ENCODE measurements at places on chromosomes 7 and 10. TPM values are rescaled to one million over a fixed set of nuclear protein-coding genes. Genes with fewer than 3 reads are reported as not detected.

DNA sequence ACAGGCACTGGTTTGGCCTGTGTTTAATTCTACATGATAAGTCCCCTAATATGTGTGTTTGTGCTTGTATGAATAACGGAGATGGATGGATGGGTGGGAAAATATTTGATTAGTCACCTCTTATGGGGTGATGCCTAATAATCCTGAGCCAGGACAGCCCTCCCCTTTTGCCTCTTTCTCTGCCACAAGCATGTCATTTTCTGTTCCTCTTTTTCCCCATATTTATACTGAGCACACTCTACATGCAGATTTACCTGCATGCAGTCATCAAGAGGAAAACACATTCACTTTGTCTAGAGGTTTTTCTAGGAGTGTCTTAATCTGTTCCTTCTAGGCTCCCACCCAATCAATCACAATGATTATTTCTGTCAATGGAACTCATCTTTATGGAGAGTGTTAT is 111.6 kb upstream of the TBX20 start:
- H3K4me1 ChIP-seq = no peaks in the 10 kb centered on the region
- DNase-seq = no peak
- no peak overlapping the region for H3K27ac ChIP-seq

DNA sequence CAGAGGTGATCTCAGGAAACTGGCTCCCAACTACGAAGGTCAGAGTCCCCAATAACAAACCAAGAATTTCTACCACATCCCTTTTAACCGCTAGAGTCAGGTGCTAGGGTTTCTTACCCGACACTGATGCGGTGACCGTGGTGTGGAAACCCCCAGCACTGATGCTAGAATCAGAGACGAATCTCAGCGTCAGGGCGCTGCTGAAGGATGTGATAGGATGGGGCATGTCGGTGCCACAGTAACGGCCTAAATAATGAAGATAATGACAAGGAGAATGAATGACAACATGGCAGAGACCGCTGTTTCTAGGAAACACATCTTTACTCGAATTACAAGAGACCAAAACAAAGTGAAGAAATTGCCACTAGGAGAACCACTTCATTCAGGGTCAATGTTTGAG is 131.1 kb upstream of the RSU1 start:
- H3K4me3 ChIP-seq = no peak overlapping the region
- no peaks in the 10 kb centered on the region for H3K27me3 ChIP-seq
- no peak overlapping the region for H3K27ac ChIP-seq
- no peaks in the 10 kb centered on the region for H3K36me3 ChIP-seq
- peaks cover 54% of the 10 kb centered on the region for H3K4me1 ChIP-seq

MRLN gene
- total RNA-seq = not detected

- no peak overlapping the region for H3K4me3 ChIP-seq
- no peaks in the 10 kb centered on the region for H3K27me3 ChIP-seq
- H3K4me1 ChIP-seq = no peaks in the 10 kb centered on the region
- H3K36me3 ChIP-seq = no peaks in the 10 kb centered on the region
- H3K27ac ChIP-seq = no peak overlapping the region
These were observed 495.0 kb upstream of the MGMT start for GRCh38 chr10:128972036-128972405.

DNA sequence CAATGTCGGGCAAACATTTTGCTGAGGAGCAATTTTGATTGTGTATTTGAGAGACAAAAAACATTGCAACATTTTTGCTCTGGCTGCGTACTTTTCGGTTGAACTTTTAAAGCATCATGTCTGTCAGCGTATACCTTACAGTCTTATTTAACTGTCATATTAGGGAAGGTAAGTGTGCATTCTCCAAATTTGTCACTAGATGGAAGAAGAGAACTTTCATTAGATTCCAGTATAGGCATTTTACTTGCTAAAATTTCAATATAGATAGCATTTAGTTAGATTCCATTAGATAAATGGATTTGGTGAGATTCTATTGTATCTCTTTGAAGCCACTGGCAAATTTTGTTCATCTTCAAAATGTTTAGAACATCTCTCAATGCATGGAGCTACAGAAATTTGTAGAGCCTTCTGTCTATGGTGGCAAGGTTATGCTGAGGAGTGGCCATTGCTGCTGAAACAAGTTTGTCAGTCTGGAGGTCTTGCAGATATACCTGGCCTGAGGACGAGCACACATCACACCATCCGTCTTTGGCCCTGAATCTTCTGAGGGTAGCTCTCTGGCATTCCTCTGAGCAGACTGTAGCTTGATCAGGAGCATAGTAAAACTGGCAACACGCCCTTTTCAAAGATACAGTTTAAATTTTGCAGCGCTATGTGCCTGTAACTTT is 437.5 kb upstream of the MBL2 start:
- no peaks in the 10 kb centered on the region for H3K4me1 ChIP-seq
- DNase-seq = peak; percentile 9
- H3K36me3 ChIP-seq = no peaks in the 10 kb centered on the region
- H3K27ac ChIP-seq = no peak overlapping the region
- no peak overlapping the region for H3K4me3 ChIP-seq
- H3K27me3 ChIP-seq = no peaks in the 10 kb centered on the region

DNA sequence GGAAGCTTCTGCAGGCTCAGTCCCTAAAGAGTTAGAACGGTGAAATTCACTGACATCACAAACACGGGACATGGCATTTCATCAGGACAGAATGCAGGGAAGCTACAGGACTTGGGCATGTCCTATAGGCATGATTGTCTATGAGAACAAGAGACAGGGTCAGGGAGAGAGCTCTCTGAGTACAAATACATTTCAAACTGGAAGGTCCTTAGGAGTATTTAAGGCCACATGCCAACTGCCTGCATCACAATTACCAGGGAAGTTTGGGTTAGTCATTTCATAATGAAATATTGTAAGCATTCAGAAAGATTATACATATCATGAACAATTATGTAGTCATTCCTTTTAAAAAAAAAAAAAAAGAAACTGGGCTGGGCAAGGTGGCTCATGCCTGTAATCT is 71.3 kb downstream of the CREB3L2 start:
- 0 out of 2 replicates have a peak overlapping the region, but pooled peaks have one; percentile 26 for H3K4me3 ChIP-seq
- peak overlapping the region; percentile 84 for H3K27ac ChIP-seq
- H3K27me3 ChIP-seq = no peaks in the 10 kb centered on the region
- H3K36me3 ChIP-seq = peaks cover 12% of the 10 kb centered on the region
- peaks cover 66% of the 10 kb centered on the region for H3K4me1 ChIP-seq

GRCh38 chr10:110686047-110686446 is 41.9 kb downstream of the RBM20 start:
- H3K36me3 ChIP-seq = no peaks in the 10 kb centered on the region
- H3K4me1 ChIP-seq = no peaks in the 10 kb centered on the region
- H3K27me3 ChIP-seq = peaks cover 16% of the 10 kb centered on the region
- H3K4me3 ChIP-seq = no peak overlapping the region
- no peak overlapping the region for H3K27ac ChIP-seq

DNA sequence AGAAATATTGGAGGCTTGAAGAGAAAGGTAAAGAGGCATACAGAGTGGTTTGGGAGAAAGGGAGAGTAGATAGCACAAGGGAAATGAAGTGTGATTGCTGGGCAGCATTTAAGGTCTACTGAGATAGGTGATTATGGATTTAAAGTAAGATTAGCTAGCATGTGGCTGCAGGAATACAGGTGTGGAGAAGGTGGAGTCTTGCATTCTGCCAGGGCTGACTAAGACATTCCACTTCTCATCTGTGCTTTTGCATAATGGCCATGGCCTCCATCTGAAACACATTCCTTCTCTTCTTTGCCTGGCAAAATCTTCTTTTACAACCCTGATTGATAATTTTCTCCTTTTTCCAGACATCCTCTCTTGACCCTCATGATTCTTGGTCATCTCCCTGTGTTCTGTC is 31.6 kb upstream of the PCGF5 start:
- H3K4me1 ChIP-seq = peaks cover 49% of the 10 kb centered on the region
- H3K4me3 ChIP-seq = no peak overlapping the region
- H3K27me3 ChIP-seq = no peaks in the 10 kb centered on the region
- H3K27ac ChIP-seq = no peak overlapping the region
- H3K36me3 ChIP-seq = no peaks in the 10 kb centered on the region

SPDYE5 gene
- not detected for total RNA-seq

LIPJ gene
- total RNA-seq = not detected

DNA sequence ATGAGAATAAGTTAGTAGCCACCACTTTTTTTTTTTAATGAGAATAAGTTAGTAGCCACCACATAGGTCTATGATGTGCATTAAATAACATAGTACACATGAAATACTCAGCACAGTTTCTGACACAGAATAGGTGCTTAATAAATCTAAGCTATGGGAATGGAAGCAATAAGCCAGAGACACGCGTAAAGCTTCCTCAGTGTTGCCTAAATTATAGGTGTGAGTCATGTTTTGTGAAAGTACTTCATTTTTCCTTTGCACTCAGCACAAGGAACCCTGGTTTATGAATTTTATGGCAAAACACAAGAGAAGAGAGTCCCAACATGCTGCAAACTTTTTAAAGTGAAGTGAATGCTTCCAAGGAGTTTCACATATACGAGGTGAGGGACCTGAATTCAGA is 267.4 kb downstream of the RNLS start:
- H3K27me3 ChIP-seq = no peaks in the 10 kb centered on the region
- H3K4me1 ChIP-seq = no peaks in the 10 kb centered on the region
- no peak overlapping the region for H3K4me3 ChIP-seq

TRPV5 gene
- not detected for total RNA-seq

DNA sequence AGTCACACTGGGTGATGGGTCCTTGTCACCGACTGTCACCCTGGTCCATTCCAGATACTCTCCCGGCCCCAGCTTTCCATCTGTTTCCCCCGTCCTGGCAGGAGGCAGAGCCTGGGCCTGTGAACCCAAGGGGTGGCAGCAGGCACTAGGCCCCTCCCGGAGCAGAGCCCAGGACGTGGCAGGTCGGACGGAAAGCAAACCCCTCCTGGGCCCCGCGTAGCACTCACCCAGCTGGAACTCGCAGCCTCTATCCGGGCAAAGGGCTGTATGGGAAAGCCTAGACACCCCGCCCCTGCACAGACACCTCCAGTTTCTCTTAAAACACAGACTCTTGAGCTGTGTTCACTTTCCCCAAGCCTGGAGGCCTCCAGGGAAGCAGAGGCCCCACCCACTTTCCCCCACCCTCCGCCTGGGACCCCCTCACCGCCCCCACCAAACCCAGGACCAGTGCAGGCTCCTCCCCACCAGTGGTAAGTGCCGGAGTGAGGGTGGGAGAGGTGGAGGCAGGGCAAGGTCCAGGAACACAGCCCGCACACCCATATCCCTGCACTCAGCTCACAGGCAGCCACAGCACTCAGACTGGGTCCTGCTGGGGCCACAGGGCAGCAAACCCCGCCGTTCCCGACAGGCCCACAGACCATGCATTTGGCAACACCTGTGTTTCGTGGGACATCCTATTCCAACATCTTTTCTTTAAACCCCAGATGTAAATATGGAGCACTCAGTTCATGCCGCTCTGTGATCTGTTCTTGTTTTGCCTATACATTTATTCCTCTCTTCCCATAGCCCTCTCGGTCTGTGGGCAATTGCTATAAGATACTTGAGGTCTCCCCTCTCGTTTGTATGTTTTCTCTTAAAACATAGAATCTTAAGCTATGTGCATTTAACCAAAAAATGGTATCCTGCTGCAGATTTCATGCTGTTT is 98.2 kb upstream of the PDGFA start:
- no peak overlapping the region for H3K27ac ChIP-seq
- no peak overlapping the region for H3K4me3 ChIP-seq
- 0 out of 2 replicates have a peak, but pooled peaks cover 5% of the 10 kb centered on the region for H3K36me3 ChIP-seq
- DNase-seq = no peak

DNA sequence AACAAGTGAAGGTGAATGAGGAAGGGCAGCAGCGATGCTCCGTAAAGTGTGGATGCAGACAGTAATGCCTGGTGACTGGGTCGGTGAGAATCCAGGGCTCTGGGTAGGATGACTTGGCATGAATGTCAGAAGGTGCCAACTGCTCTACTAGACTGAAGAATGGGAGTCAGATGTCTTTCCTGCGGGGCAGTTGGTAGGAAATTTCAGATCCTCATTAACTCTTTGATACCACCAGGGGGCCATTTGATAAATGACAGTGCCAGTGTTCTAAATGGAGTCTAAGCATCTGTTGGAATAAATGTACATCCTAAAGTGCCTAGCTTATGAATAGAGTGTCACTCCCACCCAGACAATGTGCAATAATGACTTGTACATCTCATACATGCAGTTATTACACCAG is 462.0 kb downstream of the GRM8 start:
- no peak overlapping the region for H3K27ac ChIP-seq
- H3K27me3 ChIP-seq = no peaks in the 10 kb centered on the region
- no peaks in the 10 kb centered on the region for H3K36me3 ChIP-seq
- no peak overlapping the region for H3K4me3 ChIP-seq
- H3K4me1 ChIP-seq = no peaks in the 10 kb centered on the region

- no peak overlapping the region for H3K4me3 ChIP-seq
- no peak overlapping the region for H3K27ac ChIP-seq
- H3K4me1 ChIP-seq = no peaks in the 10 kb centered on the region
These were observed 111.8 kb downstream of the WDR11 start for GRCh38 chr10:120962756-120963593.

TFAM gene
- total RNA-seq = 12.5 TPM

GRCh38 chr7:77328669-77329068 is 87.5 kb downstream of the GSAP start:
- H3K4me1 ChIP-seq = peaks cover 56% of the 10 kb centered on the region
- H3K36me3 ChIP-seq = no peaks in the 10 kb centered on the region
- no peak overlapping the region for H3K4me3 ChIP-seq
- peak overlapping the region; percentile 24 for H3K27ac ChIP-seq
- DNase-seq = peak; percentile 77

OPN4 gene
- not detected for total RNA-seq

APBB1IP gene
- 9.4 TPM for total RNA-seq

ARHGEF35 gene
- total RNA-seq = 3.4 TPM

DNA sequence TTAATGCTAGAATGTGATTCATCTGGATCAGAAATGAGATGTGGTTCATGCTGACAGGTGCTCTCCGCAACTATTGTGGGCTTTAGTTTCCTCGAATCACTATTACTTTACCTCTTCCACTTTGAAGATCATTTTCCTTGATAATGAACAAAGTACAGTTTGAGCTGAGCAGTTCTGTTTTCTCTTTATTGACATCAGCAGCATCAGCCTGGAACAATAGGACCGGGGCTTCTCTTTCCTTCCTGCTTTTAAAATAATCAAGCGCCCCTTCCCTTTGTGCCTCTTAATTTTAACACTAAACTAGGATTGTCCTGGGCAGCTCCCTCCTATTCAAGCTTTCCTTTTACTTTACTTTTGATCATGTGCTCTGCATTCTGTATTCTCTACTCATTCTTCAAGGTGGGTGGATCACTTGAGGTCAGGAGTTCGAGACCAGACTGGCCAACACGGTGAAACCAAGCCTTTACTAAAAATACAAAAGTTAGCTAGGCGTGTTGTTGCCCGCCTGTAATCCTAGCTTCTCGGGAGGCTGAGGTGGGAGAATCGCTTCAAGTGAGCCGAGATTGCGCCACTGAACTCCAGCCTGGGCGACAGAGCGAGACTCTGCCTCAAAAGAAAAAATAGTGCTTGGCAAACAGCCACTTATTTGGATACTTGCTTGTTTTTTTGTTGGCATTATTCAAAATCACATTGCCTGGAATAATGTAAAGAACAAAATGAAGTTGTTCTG is 67.0 kb upstream of the RHEB start:
- no peaks in the 10 kb centered on the region for H3K4me1 ChIP-seq
- no peak for DNase-seq
- H3K27ac ChIP-seq = no peak overlapping the region
- H3K27me3 ChIP-seq = no peaks in the 10 kb centered on the region
- no peak overlapping the region for H3K4me3 ChIP-seq
